Ureter (tissue), 1 donor: ENCODE measurements at places on chromosomes 4 and X. TPM values are rescaled to one million over a fixed set of nuclear protein-coding genes. Genes with fewer than 3 reads are reported as not detected.

Gene SHISA3
- total RNA-seq, result 0.31 TPM

Gene GK
- 14.1 TPM for total RNA-seq

Gene ODAPH
- not detected for total RNA-seq

Gene CDX4
- not detected for total RNA-seq

Gene CPE
- 70.4 TPM for total RNA-seq

Gene BTK
- 7.9 TPM for total RNA-seq
